ENCODE measurements at places on chromosomes 7 and 10.

DNA sequence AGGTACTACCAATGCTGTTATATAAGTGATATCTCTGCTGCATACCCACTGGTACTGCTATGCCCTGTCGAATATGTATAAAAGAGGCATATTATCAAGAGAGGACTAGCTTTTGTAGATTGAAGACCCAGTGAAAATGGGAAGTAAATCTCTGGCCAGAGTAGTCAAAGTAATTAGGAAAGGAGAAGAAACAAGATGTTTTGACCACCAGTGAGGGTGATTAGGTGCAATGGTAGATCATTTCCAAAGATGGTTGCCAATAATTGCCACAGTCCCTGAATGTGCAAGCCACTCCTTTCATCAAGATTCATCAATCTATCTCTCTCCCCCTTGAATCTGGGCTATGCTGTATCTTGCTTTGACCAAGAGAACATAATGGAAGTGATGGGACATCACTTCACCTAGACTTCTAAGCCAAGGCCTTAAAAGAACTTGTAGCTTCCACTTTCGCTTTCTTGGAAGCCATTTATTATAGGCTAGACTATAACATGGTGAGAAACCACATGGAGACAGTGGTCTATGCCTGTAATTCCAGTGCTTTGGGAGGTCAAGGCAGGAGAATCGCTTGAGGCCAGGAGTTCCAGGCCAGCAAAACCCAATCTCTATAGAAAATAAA lies 52.6 kb upstream of the ST8SIA6 start:
- no peak for DNase-seq

- no peak for DNase-seq
Measured at GRCh38 chr7:139771001-139771956, 6.5 kb downstream of the HIPK2 start.

DNA sequence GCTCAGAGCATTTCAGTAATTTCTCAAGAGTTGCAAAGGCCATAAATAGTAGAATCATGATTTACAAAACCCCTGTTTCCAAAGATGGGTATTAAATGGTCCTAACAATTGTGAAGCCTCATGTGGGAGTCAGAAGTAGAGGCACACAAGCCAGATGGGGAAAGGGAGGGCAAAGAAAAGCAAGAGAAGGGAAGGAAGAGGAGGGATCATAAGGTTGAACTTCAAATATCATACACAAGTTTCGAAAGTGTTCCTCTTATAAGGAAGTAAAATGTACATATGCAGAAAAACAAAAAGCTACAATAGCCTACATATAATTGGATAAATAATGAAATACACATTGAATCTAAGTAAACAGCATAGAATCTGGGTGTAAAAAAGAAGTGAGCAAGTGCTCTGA lies 6.0 kb downstream of the LIPN start:
- no peak for DNase-seq

DNA sequence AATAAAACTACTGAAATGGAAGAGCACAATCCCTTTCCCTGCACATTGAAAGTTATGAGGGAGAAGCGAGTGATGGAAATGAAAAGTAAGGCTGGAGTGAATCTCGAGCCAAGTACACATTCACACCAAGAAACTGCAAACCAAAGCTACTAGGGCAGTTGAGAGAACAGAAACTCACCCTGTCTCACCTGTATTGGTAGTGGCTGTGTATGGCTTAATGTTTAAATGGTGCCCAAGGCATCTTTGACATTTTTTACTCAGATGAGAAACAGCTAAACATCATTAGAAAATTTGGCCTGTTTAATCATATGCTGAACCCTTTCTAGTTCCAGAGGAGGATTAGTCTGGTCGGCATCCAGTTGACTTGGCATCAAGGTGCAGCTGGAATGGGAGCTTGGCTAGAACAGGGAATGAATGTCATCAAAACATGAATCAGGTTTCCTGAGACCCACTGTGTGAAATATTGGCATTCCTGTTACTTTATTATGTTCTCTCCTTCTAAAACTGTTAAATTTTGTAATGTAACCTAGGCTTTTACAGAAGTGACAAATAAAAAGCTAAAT lies 840.8 kb downstream of the GRM8 start:
- no peak for DNase-seq

- no peak for DNase-seq
Measured at GRCh38 chr10:5400468-5401240, 4.0 kb downstream of the TUBAL3 start.

DNA sequence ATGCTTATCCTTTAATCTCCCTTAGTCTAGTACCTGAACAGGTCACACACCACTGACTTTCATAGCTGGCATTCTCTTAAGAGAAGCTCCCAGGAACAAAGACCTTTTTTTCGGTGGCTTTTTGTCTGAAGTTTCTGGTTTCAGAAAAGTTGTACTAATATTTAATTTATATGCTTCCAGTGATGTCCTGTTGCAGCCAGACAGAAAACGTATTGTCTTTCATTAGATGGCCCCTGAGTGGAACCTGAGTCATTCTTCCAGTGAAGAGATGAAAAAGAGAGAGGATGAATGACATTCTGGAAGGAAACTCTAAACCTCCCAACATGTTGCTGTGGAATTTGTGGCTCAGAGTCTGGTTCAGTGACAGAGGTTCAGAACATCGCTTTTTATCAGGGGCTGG lies 274.8 kb upstream of the TAC1 start:
- DNase-seq = no peak

DNA sequence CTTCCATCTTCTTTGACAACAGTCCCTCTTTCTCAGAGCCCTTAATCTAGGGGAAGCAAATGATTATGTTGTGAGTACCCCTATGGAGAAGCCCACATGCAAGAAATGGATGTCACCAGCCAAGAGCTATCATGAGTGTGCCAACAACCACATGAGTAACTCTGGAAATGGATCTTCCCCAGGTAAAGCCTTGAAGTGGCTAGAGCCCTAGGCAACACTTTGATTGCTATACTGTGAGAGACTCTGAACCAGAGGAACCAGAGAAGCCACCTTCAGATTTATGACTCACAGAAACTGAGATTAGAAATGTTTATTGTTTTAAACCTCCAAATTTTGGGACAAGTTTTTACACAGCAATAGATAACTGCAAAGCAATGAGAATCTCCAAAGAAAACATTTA lies 60.9 kb upstream of the COL1A2 start:
- no peak for DNase-seq

GRCh38 chr10:58177362-58177947 lies 90.2 kb downstream of the IPMK start:
- DNase-seq = no peak

DNA sequence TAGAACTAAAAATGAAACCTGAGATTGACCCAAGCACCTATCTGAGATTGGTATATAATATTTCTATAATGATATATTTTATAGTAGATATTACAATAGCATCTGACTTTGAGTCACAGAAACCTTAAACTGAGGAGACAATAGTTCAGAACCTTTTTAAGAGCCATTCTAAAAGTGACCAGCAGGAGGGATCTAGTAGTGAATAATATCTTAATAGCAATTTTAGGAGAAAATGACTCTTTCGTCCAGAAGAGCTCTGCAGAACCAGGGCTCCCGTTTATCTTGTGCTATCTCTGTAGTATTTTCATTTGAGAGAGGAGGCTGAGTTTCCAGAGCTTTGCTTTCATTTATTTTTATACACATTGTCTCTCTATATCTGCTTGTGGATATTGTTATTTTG lies 68.1 kb downstream of the PODXL start:
- no peak for DNase-seq

- DNase-seq = no peak
Measured at GRCh38 chr7:50145801-50146338, 52.8 kb upstream of the ZPBP start.

DNA sequence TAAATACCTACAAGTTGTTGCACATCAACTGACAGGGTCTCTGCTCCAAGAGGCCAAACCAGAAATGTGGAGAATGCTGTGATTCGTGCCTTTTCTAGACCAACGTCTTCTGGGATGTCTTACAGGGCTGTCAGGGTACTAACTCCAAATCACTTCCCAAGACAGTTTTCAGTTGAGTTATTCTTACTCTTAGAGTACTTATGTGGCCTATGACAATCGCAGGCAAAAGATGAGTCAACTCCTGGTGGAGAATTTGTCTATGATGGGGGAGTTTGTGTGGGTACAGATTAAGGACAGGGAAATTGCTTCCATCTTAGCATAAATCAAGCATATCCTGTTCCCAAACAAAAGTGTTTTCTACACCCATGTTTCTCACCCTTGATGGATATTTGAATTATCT lies 734.8 kb downstream of the TNS3 start:
- no peak for DNase-seq

- DNase-seq = no peak
Measured at GRCh38 chr7:11486271-11486670, 345.7 kb downstream of the THSD7A start.

DNA sequence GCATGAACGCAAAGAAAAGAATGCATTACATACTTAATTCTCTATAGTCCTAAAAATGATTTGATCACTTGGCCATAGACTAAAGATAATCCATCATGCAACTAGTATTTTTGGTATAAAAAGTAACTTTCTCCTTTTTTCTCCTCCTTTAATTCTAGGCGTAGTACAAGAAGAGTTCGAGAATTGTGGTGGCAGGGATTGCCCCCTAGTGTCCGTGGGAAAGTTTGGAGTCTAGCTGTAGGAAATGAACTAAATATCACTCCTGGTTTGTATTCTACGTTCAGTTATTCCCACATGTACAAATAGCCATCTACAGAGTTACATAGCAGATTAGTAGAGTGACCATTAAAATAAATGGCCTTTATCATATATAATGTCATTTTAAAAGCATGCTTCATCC lies 45.5 kb upstream of the HELLS start:
- DNase-seq = no peak

- DNase-seq = no peak
Measured at GRCh38 chr10:79029478-79030390, 39.0 kb upstream of the ZMIZ1 start.

- DNase-seq = no peak
Measured at GRCh38 chr7:83015916-83016315, 146.8 kb downstream of the PCLO start.

DNA sequence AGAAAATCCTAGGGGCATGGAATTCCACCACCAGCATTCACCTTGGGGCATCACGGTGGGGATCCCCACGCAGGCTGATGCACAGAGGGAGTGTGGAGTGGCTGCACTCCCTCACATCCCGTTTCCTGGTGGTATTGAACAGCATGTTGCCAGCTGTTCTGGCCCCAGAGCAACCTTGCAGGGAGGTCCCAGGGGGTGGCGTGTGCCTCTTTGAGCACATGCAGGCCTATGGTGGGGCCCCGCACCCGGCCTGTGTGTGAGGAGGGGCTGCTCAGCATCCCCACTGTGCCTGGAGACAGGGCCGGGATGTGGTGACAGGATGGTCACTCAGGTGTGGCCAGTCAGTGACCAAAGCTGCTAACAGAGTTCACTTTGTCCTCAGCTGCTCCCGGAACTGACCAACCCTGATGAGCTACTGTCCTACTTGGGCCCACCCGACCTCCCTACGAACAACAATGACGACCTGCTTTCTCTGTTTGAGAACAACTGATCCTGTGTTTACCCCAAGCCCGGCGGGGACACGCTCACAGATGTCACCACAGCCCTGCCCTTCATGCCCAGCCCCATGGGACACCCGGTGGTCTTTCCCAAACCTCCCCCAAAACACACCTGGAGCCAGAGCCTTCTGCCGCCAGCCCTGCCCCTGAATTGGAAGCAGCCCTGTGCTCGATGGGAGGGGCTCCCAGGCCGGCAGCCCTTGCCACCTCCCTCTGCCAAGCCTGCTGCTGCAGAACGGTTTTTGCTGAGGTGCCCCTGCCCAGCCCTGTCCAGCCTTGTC lies 18.7 kb downstream of the ZMIZ2 start:
- DNase-seq = no peak

GRCh38 chr10:99393683-99394082 lies 36.7 kb downstream of the GOT1 start:
- no peak for DNase-seq

DNA sequence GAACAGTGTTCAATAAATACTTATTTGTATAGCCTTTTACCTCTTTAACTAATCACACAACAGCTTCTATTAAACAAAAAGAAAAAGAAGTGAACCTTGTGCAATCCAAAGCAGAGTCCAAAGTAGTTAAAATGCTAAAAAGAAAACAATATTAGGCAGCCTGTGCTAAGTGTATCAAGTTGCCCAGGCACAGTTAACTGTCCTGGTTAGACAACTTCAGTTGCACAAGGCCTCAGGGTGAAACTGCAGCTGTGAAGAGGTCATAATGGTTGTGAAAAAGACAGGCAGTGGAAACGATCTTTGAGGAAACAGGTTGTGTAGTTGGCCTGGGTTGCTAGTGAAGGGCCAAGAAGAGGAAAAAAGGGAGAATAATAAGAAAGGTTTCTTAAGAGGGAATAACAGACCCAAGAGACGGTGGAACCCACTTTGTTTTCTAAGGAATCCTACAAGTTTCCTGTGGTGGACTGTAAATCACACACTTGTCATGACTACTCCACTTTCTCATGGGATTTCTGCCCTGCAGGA lies 6.0 kb upstream of the CROT start:
- no peak for DNase-seq

GRCh38 chr10:104387130-104387888 lies 33.7 kb downstream of the CFAP58 start:
- no peak for DNase-seq
